ENCODE measurements at places on chromosomes 16 and 17. TPM values are rescaled to one million over a fixed set of nuclear protein-coding genes. Genes with fewer than 3 reads are reported as not detected.

TPPP3 gene
- total RNA-seq, result 0.86 TPM

SETD6 gene
- 8.2 TPM for total RNA-seq

YWHAE gene
- 562 TPM for total RNA-seq

JPT2 gene
- total RNA-seq, result 61.7 TPM

HOXB3 gene
- total RNA-seq, result 7.1 TPM

RNF157 gene
- 10.0 TPM for total RNA-seq

ACD gene
- 19.3 TPM for total RNA-seq

RAB37 gene
- total RNA-seq, result 0.32 TPM

KRT24 gene
- not detected for total RNA-seq

NPIPB9 gene
- total RNA-seq, result 3.9 TPM

HBZ gene
- total RNA-seq, result not detected

TBC1D28 gene
- total RNA-seq, result not detected

PLK1 gene
- 24.6 TPM for total RNA-seq

MYBBP1A gene
- total RNA-seq, result 71.2 TPM

DLX4 gene
- not detected for total RNA-seq
